ENCODE measurements at places on chromosomes 1 and 21.

- DNase-seq = no peak
These were observed 31.1 kb upstream of the SRP9 start for GRCh38 chr1:225746361-225747179.

DNA sequence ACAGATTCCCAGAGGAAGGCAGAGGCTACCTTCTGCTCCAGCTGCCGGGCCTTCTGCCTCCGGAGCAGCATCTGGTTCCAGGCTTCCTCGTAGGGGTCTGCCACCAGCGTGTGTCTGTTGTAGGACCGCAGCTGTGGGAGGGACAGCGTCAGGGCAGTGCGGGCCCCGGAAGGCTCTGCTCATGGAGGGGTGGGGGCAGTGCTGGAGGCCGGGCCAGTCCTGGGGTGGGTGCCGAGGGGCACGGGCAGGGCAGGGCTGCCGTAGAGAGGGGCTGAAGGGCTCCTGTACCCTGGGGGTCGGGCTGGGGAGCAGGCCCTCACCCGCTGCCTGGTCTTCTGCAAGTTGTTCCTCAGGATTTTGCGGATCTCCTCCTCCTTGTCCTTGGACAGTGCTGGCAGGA lies 53.2 kb downstream of the SLC9A1 start:
- DNase-seq = no peak

DNA sequence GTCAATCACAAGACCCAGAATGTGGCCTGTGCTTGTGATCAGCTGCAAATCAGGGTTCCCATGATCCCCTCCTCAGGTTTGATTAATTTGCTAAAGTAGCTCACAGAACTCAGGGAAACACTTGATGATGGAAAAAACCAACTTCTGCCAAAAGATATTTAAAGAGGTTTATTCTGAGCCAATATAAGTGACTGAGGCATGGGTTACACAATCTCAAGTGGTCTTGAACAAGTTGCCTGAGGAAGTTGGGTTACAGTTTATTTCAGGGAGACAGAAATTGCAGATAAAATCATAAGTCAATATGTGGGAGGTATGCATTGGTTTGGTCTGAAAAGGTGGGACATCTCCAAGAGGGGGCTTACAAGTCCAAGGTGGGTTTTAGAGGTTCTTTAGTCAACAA lies 243.1 kb downstream of the S1PR1 start:
- no peak for DNase-seq

DNA sequence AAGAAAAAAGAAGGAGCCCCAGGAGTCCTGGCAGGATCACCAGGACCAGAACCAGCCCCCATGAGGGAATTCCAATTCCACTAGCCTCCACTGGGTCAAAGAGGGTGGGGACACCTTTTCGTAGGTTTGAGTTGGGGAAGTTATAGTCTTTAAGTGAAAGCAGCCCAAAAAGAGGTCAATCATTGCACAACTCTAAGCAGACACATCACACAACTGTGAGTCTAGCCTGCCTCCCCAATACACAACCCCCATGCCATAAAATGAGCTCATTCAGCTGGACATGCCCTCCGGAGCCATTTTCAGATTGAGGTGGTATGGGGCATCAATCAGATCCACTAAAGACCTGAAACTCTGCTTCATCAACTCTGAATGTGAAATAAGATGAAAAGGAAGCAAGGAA lies 179.9 kb downstream of the NPHP4 start:
- DNase-seq = no peak

- DNase-seq = no peak
These were observed 57.4 kb upstream of the RGS18 start for GRCh38 chr1:192100686-192101468.

- DNase-seq = peak; percentile 81
These were observed 5.0 kb upstream of the CTTNBP2NL start for GRCh38 chr1:112390775-112391602.

DNA sequence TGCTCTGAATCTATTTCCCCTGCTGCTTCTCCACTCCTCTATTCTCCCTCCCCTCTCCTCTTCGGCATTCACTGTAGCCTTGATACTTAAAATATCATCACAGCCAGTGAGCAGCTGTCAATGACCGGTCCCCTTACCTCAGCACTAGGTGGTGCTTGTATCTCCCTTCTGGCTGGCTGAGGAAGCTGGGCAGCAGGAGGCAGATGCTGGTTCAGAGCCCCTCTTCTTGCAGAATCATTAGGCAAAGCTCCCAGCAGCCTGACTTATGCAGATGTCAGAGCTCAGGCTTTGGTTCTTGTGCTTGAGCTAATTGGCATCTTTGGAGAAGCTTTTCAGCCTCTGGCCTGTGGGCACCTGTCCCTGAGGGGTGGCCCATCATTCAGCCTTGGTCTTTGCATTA lies 31.9 kb upstream of the KCNA2 start:
- DNase-seq = no peak

DNA sequence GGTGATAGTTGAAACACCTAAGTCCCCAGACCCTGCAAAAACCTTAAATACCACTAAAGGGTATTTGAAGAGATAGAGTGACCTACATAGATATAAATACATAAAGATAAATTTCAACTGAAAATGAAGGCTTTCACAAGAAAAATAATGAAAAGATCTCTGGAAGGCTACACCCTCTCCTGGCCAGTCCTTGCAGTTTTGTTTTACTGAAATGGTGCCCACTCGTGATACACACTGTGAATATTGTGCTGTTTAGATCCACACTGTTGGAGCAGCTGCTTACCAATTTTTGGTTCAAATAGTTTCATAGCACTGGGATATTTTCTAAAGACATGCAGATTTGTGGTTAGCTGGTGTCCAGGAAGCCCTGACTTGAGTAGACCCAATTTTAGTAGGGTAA lies 31.5 kb upstream of the RNF187 start:
- DNase-seq = no peak

DNA sequence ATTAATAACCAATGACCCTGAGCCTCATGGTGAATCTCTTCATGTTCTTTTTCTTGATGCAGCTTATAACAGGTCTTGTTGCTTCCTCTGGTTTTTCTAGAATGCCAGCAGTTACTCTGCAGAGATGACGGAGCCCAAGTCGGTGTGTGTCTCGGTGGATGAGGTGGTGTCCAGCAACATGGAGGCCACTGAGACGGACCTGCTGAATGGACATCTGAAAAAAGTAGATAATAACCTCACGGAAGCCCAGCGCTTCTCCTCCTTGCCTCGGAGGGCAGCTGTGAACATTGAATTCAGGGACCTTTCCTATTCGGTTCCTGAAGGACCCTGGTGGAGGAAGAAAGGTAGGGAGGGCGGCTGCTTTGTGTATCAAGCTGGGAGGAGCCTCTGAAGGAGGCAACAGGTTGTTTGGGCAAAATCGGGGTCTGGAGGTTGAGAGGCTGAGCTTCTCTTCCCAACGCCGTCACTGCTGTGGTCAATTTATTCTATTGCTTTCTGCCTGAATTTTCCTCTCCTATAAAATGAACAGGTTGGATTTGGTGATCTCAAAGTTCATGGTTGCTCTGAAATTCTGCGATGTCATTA lies 6.7 kb downstream of the ABCG1 start:
- DNase-seq = no peak

DNA sequence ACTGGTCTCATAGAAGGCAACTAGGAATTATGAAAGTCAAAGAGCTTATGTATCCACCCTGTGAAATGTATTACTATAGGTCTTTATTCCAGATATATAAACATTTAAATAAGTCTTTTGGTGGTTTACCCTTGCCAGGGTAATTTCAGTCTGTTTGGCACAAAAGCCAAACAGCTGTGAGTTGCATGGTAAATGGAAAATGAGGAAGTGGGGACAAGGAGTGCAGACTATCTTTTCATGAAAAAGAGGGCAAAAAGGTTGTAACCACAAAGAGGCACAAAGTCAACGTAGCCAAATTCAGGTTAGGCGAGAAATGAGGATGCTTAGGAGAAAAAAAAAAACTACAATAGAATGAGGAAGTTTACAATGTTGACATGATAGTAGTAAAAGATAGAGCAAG lies 492.3 kb upstream of the PRMT6 start:
- no peak for DNase-seq

Measured in CD4-positive, alpha-beta T cell treated with Interleukin-1 beta for 1 hour (primary cell).